Keratinocyte (primary cell): ENCODE measurements at places on chromosomes 7 and 10. TPM values are rescaled to one million over a fixed set of nuclear protein-coding genes. Genes with fewer than 3 reads are reported as not detected.

The NODAL gene
- polyA plus RNA-seq = 0.30 to 0.46 TPM (median 0.45 TPM) in 3 replicates

The PDE6C gene
- not detected in 3 replicates for polyA plus RNA-seq

The DOCK1 gene
- 10.1 to 15.7 TPM (median 15.2 TPM) in 3 replicates for polyA plus RNA-seq

The CD36 gene
- polyA plus RNA-seq = 0.05 to 1.1 TPM (median 0.59 TPM) in 3 replicates

The CLDN3 gene
- not detected in 3 replicates for polyA plus RNA-seq

The CPN1 gene
- not detected in 3 replicates for polyA plus RNA-seq

The TMEM225B gene
- 0.18 to 0.26 TPM (median 0.23 TPM) in 3 replicates for polyA plus RNA-seq

The FUOM gene
- polyA plus RNA-seq = 11.3 to 15.5 TPM (median 14.2 TPM) in 3 replicates

The FBXL13 gene
- 0.19 to 0.24 TPM (median 0.20 TPM) in 3 replicates for polyA plus RNA-seq

The CDK14 gene
- polyA plus RNA-seq = 3.5 to 4.0 TPM (median 3.7 TPM) in 3 replicates

The WNT2 gene
- polyA plus RNA-seq = not detected in 3 replicates

The AGMO gene
- not detected in 3 replicates for polyA plus RNA-seq

The ACSL5 gene
- 0.03 to 0.04 TPM in 2 of 3 replicates, not detected in the other for polyA plus RNA-seq

The AVPI1 gene
- polyA plus RNA-seq = 22.3 to 83.2 TPM (median 48.8 TPM) in 3 replicates

The MMRN2 gene
- polyA plus RNA-seq = 11.7 to 13.9 TPM (median 13.8 TPM) in 3 replicates

The ADD3 gene
- polyA plus RNA-seq = 56.9 to 61.7 TPM (median 57.8 TPM) in 3 replicates

The ELFN1 gene
- 0.03 to 0.36 TPM in 2 of 3 replicates, not detected in the other for polyA plus RNA-seq

The GPC2 gene
- 0.55 to 0.81 TPM (median 0.61 TPM) in 3 replicates for polyA plus RNA-seq

The NUTM2B gene
- 0.18 to 0.27 TPM (median 0.25 TPM) in 3 replicates for polyA plus RNA-seq

The UBE2D4 gene
- polyA plus RNA-seq = 7.9 to 11.0 TPM (median 8.1 TPM) in 3 replicates

The NEURL1 gene
- 0.02 to 0.12 TPM (median 0.03 TPM) in 3 replicates for polyA plus RNA-seq

The CABCOCO1 gene
- polyA plus RNA-seq = 0.17 to 0.40 TPM in 2 of 3 replicates, not detected in the other

The EPC1 gene
- 15.5 to 34.8 TPM (median 33.5 TPM) in 3 replicates for polyA plus RNA-seq

The GLI3 gene
- 2.0 to 3.7 TPM (median 3.6 TPM) in 3 replicates for polyA plus RNA-seq
